ENCODE measurements at places on chromosomes 4 and X.

GRCh38 chr4:130238121-130238520, 1142.2 kb downstream of the C4orf33 start:
- no peak for DNase-seq

- no peak for DNase-seq
Observed at GRCh38 chr4:20883231-20883630, 183.0 kb downstream of the PACRGL start.

- no peak for DNase-seq
Observed at GRCh38 chr4:78361621-78362120, 189.9 kb upstream of the ANXA3 start.

- no peak for DNase-seq
Observed at GRCh38 chr4:127141856-127142255, 490.9 kb upstream of the INTU start.

DNA sequence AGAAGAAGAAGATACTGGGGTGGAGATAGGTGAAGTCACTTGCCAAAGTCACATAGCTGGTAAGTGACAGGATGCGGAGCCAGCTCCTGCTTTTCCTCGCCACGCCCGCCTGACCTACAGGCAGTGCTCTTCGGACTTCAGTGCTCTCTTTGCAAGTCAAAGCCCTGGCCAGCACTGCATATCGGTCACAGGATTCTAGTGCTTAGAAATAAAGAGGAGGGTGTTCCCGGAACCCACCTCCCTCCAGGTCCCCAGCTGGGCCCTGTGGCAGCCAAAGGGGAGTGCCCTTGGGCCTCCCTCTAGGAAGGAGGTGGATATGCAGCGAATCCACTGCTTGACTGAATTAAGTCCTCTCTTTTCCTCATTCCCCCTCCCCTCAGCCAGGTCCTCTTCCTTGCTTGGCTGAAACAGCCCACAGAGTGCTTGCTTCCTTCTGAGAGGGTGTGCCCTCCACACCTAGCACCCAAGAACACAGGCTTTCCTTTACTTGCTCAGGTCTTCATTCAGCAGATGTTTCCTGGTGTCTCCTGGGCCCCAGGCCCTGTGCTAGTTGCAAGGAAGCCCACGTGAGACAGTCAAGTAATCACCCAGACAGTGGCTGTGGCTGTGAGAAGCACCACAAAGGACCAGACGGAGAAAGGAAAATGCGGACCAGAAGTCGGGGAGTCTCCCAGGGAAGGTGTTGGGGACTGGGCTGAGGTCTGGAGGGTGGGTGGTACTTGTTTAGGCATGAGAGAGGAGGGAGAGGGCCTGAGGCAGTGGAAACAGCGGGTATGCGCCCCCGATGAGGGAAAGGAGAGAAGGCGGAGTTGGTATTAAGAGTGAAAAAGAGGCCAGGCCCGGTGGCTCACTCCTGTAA, 14.0 kb upstream of the HMGB3 start:
- DNase-seq: no peak

GRCh38 chrX:1307626-1308340, 28.8 kb upstream of the IL3RA start:
- DNase-seq: no peak

All from left hindlimb (tissue), 1 donor.